Stimulated activated effector memory CD8-positive, alpha-beta T cell treated with anti-CD3 and anti-CD28 coated beads, Interleukin-12 subunit alpha, Interleukin-12 subunit beta, amount 100 ng/mL, for 72 hours (primary cell): ENCODE measurements at places on chromosomes 1 and 21.

GRCh38 chr1:160261556-160261892, 825 bp downstream of the DCAF8 start:
- DNase-seq = no peak

DNA sequence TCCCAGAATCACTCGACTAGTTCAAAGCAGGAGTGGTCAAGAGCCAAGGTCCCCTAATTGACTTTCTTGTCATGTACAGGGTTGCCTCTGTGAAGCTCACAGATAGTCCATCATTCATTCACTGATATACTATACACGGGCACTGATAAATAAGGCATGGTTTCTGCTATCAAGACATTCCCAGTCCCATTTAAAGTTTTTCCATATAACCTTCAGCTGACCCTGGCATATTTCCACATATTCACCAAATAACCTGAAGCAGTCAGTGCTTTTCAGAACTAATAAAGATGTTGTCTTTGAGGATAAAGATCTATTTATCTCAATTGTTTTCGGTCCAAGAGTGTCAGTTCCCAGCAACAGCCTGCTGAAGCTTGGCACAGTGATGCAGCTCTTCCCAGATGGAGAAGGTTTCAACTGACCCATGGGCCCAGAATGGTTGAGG, 173.4 kb downstream of the ZZZ3 start:
- DNase-seq = no peak

DNA sequence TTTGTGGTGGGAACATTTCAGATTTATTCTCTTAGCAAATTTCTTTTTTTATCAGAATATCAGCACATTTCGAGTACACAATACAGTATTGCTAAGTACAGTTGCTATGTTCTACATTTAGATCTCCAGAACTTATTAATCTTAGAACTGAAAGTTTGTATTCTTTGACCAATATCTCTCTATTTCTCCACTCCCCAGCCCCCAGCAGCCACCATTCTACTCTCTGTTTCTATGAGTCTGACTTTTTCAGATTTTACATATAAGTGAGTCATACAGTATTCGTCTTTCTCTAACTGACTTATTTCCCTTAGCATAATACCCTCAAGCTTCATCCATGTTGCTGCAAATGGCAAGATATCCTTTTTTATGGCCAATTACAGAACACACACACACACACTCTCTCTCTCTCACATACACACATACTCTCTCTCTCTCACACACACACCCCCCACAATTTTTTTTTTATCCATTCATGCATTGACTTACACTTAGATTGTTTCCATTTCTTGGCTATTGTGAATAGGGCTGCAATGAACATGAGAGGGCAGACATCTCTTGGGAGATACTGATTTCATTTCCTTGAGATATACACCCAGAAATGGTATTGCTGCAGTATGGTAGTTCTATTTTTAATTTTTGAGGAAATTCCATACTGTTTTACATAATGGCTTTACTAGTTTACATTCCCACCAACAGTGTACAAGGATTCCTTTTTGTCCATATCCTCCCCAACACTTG, 15.7 kb downstream of the RPTN start:
- DNase-seq = no peak

DNA sequence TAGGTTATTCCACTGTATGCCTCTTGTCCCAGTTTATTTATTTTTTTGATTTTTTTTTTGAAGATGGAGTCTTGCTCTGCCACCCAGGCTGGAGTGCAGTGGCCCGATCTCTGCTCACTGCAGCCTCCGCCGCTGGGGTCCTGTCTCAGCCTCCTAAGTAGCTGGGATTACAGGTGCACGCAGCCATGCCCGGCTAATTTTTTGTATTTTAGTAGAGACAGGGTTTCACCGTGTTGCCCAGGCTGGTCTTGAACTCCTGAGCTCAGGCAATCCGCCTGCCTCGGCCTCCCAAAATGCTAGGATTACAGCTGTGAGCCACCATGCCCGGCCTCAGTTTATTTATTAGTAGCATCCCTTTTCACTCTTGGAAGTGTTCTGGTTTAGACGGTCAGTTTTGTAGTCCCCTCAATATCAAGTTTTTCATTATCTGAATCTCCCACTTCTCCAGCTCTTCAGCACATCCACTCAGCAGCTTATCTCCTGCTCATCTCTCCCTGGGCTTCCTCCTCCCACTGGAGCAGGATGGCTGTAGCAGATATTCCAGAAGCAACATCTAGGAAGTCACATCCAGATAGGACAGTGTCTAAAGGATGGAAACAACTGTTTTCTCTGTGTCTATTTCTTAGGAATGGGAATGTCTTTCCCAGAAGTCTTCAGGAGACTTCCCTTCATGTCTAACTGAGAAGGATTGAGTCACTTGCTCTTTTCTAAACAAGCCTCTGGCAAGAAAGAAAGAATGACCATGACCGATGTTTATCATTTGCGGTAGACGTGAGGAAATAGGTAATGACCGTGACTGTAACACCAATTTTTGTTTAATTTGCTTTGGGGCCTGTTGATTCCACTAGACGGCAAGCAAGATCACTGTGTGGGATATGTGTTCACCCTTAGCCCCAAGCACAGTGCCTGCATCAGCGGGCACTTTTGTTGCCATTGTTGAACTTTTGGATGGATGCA, 14.4 kb downstream of the CCDC190 start:
- DNase-seq = no peak

GRCh38 chr1:83769072-83769471, 229.9 kb downstream of the TTLL7 start:
- no peak for DNase-seq

- DNase-seq = no peak
Observed at GRCh38 chr21:33936301-33937038, 20.9 kb upstream of the ATP5PO start.

- DNase-seq = no peak
Observed at GRCh38 chr1:87524021-87524754, 195.5 kb downstream of the LMO4 start.

DNA sequence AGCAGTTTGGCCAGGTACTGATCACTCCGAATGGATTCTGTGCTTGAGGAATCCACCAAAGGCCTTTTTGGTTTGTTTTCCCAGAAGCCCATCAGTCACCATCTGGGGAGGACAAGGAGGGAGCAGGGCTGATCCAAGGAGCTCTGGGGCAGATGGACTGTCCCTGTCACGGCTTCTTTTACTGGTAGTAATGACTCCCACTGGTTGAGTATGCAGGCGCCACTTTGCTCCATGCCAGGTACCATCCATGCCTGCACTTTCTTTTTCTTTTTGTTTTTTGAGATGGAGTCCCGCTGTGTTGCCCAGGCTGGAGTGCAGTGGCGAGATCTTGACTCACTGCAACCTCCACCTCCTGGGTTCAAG, 101.7 kb downstream of the UBIAD1 start:
- DNase-seq = no peak

DNA sequence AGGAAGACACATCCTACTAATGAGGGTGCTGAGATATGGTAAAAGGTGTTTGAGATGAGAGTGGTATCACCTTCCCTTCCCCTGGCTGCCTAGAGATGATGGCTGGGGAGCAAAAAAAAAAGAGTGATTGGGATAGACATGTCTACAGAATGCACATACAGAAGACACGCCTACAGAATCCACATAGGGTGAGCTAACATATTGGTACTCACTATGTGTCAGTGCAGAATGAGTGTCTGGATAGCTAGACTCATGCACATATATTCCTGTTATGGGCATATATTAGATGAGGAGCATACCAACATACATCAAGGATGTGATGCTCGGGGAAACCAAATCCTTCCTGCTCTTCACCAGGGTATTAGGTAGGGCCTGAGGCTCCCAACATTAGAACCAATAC, 16.2 kb downstream of the CD34 start:
- DNase-seq = no peak

DNA sequence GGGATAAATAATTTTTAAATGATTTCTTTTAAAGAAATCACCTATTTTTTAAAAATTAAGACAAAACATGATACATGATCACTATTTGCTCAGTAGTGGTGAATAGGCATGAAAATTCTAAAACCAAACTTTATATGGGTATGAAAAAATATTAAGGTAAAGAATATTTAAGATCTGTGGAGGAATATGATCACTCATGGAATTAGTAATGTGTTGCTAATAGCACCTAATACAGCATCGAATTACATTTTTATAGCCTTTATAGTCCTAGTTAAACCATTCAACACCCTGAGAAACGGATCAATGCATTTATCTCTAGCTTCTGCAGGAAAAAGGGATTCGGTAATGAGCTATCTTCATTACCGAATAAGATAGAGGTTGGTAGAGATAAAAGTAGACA, 373.9 kb downstream of the LRRIQ3 start:
- no peak for DNase-seq
